Left cardiac atrium (tissue), 4 donors: ENCODE measurements at places on chromosomes 2 and 18. TPM values are rescaled to one million over a fixed set of nuclear protein-coding genes. Genes with fewer than 3 reads are reported as not detected.

Gene TCF23
- total RNA-seq: 0.24 TPM

Gene GPR45
- total RNA-seq: not detected

Gene PGAP1
- 7.9 TPM for total RNA-seq

Gene KCNG3
- total RNA-seq: not detected

Gene EFR3B
- 8.7 TPM for total RNA-seq

Gene PLCD4
- 0.73 TPM for total RNA-seq

Gene XDH
- 0.16 TPM for total RNA-seq

Gene DBI
- total RNA-seq: 227 TPM

Gene ANKRD30B
- not detected for total RNA-seq

Gene SLC4A3
- 360 TPM for total RNA-seq

- no peak for DNase-seq
Measured at GRCh38 chr2:139033300-139033699, 253.1 kb upstream of the NXPH2 start.

DNA sequence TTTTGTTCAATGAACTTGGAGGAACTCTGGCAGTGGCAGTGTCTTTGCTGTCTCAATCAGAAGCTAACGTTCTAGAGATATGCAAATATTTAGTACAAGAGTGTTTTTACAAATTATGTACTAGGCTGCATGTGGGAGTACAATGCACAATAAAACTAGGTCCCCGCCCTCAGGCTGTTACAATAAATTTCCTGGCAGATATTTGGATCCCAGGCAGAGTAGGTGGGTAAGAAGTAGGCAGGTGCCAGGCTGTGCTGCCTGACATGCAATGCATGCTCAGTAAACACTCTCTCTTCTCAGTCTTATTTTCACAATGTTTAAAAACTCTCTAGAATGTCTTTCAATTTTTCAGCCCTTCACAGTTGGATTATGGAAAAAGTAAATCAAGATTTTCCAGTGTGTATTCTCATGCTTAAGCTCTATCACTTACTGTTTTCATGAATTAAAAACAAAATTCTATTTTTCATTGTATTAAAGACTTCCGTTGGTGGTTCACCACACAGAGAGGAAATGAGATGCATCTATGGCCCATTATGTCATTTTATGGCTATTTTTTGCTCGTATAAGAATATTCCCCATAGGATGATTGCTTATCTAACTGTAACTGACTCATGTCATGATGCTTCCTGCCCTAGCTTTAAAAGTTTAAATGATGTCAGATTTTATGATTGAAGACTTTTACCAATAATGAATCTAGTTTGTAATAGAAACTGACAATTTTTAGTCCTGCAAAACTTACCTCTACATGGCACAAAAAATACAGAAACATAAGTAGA is 346.1 kb downstream of the RND3 start:
- DNase-seq: no peak

DNA sequence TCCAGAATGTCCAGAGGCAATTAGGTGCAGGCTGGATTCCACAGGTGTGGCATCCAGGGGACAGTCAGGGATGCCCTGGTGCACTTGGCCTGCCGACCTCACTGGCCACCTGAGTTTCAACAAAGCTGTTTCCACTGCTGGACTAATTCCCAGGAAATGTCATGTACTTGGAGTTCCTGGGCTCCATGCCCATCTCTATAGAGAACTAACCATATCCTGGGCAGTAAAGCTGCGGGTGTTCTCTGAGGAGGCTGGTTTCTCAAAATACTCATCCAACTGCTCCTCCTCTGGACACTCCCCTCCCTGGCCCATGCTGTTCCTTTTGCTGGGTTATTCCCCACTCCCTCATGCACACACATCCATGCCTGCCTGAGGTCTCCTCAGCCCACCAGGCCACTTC is 161.9 kb upstream of the SKOR2 start:
- DNase-seq: no peak

- DNase-seq: no peak
Measured at GRCh38 chr2:16722677-16723076, 57.0 kb upstream of the CYRIA start.

DNA sequence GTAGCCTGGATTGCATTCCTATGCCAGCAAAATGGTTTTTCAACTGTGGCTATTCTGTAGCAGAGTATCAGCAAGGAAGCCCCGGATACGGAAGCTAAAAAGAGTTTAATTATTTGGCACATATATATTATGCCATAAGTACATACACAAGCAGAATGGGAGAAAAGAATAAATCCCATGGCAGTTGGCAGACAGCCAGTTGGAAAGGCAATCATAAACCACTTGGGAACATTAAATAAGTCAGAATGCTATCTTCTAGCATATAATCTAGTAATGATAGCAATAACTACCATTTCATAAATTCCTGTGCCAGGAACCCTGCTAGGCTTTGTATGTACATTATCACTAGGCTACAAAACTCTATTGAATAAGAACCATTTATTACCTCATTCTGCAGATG is 26.0 kb downstream of the GALNT5 start:
- DNase-seq: no peak

- no peak for DNase-seq
Measured at GRCh38 chr2:177983183-177983788, 89.3 kb downstream of the PDE11A start.

DNA sequence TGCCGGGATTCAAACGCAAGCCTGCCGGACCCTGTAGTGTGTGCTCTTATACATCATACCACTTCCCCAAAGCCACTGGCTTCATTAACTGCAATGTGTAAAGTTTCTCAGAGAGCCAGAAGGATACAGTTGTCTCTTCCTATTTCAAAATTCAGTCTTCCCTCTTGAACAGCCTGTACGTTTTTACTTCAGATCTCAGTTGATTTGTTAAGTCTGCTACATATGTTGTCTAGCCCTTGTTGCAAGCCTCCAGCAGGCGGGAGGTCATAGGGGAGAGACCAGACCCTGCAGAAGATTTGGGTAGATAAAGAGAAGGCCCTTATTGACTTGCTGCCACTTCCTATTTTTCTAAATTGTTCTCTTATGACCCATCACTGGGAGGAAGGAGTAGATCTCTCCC is 56.2 kb downstream of the ARHGEF33 start:
- DNase-seq: no peak

- DNase-seq: no peak
Measured at GRCh38 chr2:221958224-221958623, 340.6 kb downstream of the PAX3 start.

- no peak for DNase-seq
Measured at GRCh38 chr2:7566382-7566881, 649.2 kb downstream of the RNF144A start.
